Osteoblast (primary cell): ENCODE measurements at places on chromosomes 12 and 14. TPM values are rescaled to one million over a fixed set of nuclear protein-coding genes. Genes with fewer than 3 reads are reported as not detected.
A peak's percentile ranks its signal among the peaks of the same experiment; 100 is the strongest.

- H3K4me3 ChIP-seq: no peak overlapping the region
- DNase-seq: no peak
- H3K27ac ChIP-seq: no peak overlapping the region
- H3K27me3 ChIP-seq: no peaks in the 10 kb centered on the region
These were observed 5.3 kb downstream of the SPRYD3 start for GRCh38 chr12:53073881-53074280.

The KLRC2 gene
- total RNA-seq: 0.36 and 0.88 TPM in 2 replicates

DNA sequence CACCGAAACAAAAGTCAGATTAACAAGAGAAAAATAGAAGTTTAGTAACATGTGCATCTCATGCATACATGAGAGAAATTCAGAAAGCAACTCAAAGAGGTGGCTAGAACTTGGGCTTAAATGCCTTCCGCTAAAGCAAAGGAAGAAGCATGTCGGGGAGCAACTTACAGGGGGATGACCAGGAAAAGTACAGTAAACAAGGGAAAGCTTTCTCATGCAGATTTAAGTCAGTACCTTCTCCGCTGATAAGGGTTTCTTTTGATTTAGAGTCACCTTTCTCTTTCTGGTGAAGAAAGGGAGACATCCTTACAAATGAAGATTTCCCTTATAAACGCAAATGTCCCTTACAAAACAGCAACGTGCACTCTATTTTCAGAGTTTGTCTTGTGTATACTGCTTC lies 6.0 kb upstream of the RNASE6 start:
- DNase-seq: no peak
- no peaks in the 10 kb centered on the region for H3K36me3 ChIP-seq
- H3K4me1 ChIP-seq: no peaks in the 10 kb centered on the region
- no peak overlapping the region for H3K27ac ChIP-seq
- no peak overlapping the region for H3K4me3 ChIP-seq

GRCh38 chr14:77007975-77008421 lies 20.5 kb downstream of the IRF2BPL start:
- H3K36me3 ChIP-seq: no peaks in the 10 kb centered on the region
- no peak overlapping the region for H3K4me3 ChIP-seq

DNA sequence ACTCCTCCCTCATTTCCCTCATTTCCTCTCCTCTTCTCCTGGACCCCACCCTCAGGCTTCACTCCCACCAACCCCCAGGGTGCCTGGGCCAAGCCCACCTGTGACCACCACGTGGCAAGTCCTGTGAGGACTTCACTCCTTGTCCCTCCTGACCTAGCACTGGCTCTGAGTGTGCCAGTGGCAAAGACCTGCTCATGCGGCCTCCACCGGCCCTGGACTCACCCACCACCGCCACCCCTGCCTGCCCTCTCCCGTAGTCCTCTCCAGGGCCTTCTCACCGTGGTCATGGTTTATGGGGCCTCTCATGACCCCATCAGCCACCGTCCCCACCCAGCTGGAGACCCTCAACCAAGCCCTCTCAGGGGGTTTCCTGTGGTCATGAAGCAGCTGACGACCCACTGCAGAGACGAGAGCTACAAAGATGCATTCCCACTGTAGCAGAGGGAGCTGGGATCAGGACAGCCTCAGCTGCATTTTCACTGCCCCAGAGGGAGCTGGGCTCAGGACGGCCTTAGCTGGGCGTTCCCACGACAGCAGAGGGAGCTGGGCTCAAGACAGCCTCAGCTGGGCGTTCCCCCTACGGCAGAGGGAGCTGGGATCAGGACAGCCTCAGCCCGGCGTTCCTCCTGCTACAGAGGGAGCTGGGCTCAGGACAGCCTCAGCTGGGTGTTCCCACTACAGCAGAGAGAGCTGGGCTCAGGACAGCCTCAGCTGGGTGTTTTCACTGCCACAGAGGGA lies 3.2 kb upstream of the C14orf180 start:
- no peak overlapping the region for H3K27ac ChIP-seq
- H3K4me1 ChIP-seq: no peaks in the 10 kb centered on the region
- no peak overlapping the region for H3K4me3 ChIP-seq
- H3K27me3 ChIP-seq: peaks cover 14% of the 10 kb centered on the region
- DNase-seq: peak; percentile 95

DNA sequence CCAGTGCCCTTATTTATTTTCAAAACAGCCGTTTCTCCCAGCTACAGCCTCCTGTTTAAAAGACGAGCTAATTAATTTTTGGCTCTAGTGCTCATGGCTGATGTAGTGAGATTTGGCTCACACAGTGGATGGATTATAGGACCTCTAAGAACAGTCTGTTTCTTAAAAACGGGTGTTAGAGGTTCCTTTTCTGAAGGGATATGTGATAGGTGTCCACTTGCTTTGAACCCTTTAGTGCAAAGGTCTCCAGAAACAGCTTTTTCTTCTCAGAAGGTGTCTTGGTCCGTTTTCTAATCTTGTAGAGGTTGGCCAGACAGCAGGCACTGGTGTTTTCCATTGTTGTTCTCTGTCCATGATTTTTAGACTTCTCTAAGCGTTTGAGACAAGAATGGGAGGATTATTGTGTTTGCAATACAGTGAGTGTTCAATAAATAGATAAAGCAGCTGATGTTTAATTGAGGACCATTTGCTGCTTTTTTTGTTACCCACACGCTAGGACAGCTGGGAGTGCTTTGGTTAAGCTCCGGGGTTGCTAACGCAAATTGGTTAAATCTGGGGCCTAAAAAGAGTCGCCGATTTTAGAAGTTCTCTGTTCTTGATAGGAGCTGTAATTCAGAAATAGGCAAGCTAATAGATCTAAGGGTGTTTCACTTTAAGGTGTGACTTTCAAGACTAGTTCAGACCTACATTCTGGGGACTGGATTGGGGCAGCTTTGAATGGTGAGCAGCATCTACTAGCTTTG lies 1.0 kb downstream of the BORCS5 start:
- peak overlapping the region; percentile 98 for H3K4me3 ChIP-seq
- peaks cover under 1% of the 10 kb centered on the region for H3K36me3 ChIP-seq
- no peaks in the 10 kb centered on the region for H3K27me3 ChIP-seq
- peaks cover 11% of the 10 kb centered on the region for H3K4me1 ChIP-seq
- DNase-seq: no peak

The SLC25A21 gene
- total RNA-seq: 0.29 and 0.72 TPM in 2 replicates

The M6PR gene
- 143 and 162 TPM in 2 replicates for total RNA-seq

DNA sequence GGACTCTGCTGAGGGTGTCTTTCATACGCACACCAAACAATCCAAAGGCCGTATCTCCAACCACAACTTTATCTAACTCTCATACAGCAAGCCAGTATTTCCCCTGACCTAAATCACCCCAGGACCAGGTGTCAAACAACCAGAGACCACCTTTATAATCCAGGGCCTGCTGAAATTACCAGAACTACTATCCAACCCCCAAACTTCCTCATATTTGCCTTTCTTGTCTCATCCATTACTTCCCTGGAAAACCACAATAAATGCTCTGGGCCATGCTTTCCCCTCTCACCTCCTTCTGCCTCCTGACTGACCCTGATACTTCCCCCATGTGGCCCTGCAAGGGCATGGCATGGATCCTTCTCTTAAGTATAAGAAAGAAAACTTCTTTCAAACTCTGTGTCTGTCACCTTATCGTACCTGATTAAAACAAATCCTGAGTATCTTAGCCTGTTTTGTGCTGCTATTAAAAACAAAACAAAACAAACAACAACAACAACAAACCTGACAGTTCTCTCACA lies 44.7 kb upstream of the CRACR2A start:
- H3K27me3 ChIP-seq: no peaks in the 10 kb centered on the region
- no peaks in the 10 kb centered on the region for H3K36me3 ChIP-seq
- no peak overlapping the region for H3K4me3 ChIP-seq
- no peak overlapping the region for H3K27ac ChIP-seq

GRCh38 chr12:64678248-64678647 lies 68.0 kb downstream of the RASSF3 start:
- no peaks in the 10 kb centered on the region for H3K27me3 ChIP-seq
- H3K4me3 ChIP-seq: no peak overlapping the region
- no peaks in the 10 kb centered on the region for H3K36me3 ChIP-seq
- DNase-seq: no peak

The MYF5 gene
- total RNA-seq: not detected in 2 replicates

- H3K4me3 ChIP-seq: no peak overlapping the region
- H3K27me3 ChIP-seq: no peaks in the 10 kb centered on the region
- no peak for DNase-seq
- no peaks in the 10 kb centered on the region for H3K4me1 ChIP-seq
These were observed 56.5 kb upstream of the CCND2 start for GRCh38 chr12:4217091-4217490.

- H3K36me3 ChIP-seq: no peaks in the 10 kb centered on the region
- H3K4me1 ChIP-seq: no peaks in the 10 kb centered on the region
- no peak overlapping the region for H3K27ac ChIP-seq
- no peaks in the 10 kb centered on the region for H3K27me3 ChIP-seq
- no peak overlapping the region for H3K4me3 ChIP-seq
These were observed 6.8 kb upstream of the HNF1A start for GRCh38 chr12:120971299-120972180.

DNA sequence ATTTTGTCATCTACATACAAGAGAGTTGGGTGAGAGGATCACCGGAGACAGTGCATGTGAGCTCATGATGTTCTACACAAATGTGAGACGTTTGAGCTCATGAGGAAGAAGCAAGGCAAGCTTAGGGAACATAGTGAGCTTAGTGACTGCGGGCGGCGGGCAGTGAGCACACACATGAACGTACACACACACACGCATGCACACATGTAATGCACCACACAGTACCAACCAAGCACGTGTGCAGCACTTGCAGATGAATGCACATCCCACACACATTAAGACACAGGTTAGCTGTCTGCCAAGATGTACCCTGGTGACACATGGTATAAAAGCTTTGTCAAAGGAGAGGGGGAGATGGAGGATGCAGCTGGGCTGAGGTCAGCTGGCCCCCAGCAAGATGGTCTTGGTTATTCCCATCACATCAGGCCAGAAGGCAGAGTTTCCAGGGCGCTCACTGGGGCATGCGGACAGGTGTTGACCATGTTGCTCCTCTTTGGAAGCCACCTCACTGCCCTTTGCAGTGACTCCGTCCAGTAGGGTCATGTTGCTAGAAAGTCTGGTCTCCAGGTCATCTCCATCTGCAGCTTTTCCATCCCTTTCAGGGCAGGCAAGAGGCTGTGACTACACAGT lies 8.7 kb upstream of the CACNA2D4 start:
- no peak overlapping the region for H3K4me3 ChIP-seq
- peaks cover 5% of the 10 kb centered on the region for H3K4me1 ChIP-seq
- no peak overlapping the region for H3K27ac ChIP-seq
- H3K36me3 ChIP-seq: no peaks in the 10 kb centered on the region
